NCI-H2171 treated with DMSO at 0.1 percent for 48 hours (cell line): ENCODE measurements at places on chromosomes 7 and 10.

DNA sequence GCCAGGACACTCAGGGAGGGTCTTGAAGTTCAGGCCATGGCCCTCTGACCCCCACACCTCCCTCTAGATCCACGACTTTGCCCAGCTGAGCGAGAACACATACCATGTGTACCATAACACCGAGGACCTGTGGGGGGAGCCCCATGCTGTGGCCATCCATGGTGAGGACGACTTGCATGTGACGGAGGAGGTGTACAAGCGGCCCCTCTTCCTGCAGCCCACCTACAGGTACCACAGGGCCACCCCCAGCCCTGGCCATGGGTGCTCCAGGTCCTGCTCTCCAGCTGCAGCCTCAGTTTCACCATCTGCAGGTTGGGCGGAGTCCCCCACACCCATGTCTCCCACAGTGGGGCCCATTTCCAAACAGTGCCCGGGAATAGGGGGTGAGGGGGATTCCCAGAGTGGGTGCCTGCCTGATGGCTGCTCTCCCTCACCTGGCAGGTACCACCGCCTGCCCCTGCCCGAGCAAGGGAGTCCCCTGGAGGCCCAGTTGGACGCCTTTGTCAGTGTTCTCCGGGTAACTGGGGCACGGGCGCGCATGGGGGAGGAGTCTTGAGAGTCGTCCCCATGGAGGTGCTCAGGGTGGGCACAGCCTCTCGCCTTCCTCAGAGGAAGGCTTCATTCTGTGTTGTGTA is 54.1 kb downstream of the PALD1 start:
- no peak for DNase-seq

DNA sequence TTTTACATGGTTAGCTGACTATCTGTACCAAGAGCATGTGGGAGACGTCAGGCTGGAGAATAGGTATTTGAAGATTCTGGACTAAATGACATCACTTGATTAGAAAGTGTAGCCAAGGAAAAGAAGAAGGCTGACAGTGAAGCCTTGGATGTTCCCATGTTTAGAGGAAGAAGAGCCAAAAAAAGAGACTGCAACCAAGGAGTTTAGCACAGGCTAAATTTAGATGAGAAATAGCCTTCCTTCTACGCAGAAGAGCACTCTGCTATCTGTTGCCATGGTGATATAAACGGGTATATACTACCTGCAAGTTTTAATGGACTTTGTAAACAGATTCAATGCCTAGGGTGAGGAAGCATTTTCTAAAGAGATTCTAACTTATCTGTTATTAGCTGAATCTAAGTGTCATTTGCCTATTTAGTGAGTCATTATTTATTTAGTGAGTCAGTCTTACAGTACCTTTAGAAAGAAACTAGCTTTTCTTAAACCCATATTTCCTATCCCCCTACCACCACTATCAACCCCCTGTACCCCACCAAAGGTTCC is 69.8 kb downstream of the CDK6 start:
- no peak for DNase-seq

DNA sequence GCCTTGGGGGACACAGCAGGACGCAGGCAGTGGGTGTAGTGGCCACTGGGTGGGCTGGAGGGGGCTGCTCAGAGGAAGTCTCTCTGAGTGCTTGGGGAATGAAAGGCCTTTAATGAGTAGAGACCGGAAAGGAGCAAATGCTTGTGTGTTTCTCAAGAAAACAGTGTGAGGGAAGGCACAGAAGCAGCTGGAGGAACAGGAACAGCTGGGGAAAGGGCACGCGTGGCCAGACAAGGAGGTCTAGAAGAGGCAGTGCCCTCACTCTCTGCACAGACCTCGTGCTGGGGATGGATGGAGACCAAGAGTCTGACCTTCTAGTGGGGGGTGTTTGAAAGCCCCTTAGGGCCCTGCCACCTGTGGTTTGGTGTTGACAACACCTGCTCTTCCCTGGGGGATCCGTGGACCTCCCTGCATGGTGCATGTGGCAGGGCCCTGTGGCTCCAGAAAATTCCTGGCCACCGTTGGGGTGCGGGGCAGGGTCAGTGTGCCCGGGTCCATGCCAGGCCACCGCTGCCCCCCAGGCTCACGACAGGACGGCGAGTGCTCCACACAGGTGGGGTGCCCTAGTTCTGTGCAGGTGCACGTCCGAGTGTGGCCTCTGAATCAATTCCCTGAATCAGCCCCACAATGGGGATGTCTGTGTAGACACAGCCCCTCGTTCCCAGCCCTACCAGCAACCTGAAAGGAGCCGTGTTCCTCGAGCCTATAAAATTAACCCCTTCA is 25.9 kb upstream of the FAM20C start:
- no peak for DNase-seq

DNA sequence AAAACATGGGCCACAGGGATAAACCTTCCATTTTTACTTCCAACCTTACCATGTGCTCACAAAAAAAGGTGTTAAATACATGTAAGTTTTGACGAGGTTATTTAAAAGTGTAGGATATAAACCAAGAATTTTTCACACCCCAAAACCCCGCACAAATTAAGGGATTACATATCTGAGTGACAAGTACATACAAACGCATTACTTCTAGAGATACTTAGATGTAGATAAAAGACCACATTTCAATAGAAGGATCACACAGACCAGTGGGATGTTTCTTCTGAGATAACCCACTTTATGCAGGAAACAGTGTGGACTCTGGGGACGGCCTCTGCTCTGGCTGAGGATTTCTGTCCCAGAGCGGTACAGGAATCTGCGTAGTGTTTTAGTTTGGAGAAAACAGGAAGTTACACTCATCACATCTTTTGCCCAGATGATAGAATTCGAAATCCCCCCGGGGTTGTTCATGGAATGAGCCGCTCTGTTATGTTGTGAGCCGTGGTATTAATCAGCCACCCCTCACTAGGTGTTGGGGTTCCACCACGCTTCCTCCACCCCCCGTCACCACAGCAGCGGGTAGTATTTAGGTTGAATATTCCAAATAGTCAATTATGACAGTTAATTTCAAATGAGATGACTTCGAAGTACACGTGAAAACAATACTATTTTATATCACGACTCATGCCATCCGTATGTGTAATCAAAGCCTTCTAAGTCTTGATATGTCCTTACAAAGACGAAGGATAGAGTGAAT is 1.3 kb upstream of the CUL1 start:
- DNase-seq: no peak

DNA sequence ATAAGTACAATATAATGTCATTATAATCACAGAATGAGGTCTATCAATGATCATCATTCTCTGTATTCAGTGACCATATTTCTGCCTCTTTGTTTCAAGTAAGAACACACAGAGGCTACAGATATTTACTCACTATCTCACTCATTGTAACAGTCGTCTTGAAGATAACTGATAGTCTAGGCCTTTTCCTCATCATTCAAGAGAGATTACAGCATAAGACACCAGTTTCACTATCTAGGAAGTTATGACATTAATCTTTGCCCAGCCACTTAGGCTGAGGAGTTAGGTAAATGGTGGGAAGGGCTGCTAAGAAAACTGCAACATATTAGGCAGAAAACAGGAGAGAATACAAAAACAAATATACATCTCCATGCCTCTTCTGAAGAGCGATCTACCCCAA is 125.3 kb downstream of the CHCHD3 start:
- no peak for DNase-seq
